RKO (cell line): ENCODE measurements at places on chromosomes 1 and 21.

DNA sequence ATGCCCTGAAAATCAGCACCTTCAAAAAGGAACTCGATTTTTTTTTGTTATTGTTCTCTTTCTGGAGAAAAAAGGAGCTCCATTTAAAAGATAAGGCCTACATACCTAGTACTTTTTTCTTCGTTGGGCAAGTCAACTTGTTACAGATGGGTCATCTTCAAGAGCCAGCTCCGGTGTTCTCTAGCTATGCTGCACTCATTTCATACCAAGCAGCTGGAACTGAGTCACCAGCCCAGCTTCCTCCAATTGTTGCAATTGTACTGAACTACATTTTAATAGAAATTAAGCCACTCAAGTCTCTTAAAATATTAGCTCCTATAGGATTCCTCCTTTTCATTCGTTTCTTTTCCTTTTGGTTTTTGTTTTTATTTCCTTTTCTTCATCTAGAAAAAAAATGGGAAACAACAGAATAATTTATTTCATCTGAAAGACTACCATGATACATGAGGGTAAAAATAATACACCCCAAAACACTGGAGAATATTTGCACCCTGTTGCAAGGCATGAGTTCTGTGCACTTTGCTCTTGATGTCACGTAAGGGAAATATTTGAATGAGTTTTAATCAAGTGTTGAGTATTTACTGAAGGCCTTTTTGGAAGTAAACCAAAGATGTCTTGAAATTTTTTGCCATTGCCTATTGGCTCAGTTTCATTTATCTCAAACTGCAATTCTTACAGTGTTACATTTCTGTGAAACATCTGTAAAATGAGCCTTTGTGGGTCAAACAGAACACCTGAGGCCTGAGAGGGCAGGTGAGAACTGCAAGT, 60.5 kb downstream of the CLIC4 start:
- DNase-seq = peak; percentile 48

GRCh38 chr21:43193651-43194302, 25.0 kb downstream of the CRYAA start:
- peak; percentile 46 for DNase-seq

DNA sequence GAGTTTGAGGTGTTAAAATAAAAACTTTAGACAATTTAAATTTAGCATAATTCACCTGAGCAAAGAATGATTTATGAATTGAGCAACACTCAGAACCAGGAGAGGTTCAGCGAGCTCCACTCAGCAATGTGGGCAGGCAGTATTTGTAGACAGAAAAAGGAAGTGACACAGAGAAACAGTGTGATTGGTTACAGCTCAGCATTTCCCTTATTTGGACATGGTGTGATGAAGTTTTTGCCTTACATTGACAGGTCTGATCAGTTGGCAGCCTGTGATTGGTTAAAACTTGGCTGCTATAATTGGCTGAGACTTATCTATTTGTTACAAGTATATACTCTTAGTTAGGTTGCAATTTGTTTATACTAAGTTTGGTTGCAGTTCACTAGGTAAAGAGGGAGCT, 621.2 kb upstream of the PRMT6 start:
- peak; percentile 26 for DNase-seq

- no peak for DNase-seq
Observed at GRCh38 chr21:23534850-23535249, 2072.4 kb downstream of the MRPL39 start.

- no peak for DNase-seq
Observed at GRCh38 chr1:230797376-230797920, 50.3 kb downstream of the CAPN9 start.

- no peak for DNase-seq
Observed at GRCh38 chr1:240498335-240498734, 113.6 kb downstream of the GREM2 start.

DNA sequence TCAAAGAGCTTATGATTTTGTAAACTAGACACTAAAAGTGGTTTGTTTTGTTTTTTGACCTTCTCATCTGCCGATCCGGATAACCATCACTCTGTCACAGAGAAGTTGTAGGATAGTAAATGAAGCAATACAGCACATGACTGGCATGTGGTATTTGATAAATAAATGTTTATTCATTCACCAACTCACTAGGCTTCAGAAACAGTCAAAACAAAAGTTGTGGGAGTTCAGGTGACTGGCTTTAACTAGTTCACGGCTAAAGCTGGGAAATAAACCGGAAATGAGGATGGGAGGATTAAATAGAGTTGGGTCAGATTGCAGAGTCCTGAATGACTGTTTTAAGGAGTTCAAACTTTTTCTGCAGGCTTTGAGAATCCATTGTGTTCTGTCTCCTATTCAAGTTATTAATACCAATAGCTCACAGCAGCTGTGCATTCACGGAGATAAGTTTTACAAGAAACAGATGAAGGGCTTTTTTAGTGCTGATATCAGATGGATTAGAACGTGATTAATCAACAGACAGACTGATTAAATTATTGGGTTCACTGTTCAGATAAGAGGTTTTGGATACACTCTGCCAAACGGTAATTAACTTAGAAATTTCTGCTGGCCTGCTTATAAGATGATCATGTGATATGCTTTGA, 463.3 kb downstream of the DPYD start:
- no peak for DNase-seq

- DNase-seq = peak; percentile 87
Observed at GRCh38 chr1:187264995-187265602, 436.4 kb downstream of the PLA2G4A start.

DNA sequence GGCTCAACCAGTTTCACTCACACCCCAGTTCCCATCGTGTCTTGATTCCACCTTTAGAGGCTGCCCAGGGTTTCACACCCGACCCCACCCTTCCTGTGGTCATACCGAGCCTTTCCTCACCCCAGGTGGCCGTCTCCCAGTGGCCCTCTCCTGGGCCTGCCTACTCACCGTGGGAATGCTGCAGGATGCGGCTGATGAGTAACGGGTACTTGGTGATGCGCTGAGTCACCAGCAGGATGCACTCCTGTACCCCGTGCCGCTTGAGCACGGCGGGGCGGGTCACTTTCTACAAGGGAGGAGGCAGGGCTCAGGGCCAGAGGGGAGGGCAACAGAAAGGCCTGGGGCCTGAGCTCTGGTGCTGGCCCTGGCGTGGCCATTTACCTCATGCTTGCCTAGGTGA, 16.4 kb downstream of the ARHGEF2 start:
- DNase-seq = peak; percentile 95

DNA sequence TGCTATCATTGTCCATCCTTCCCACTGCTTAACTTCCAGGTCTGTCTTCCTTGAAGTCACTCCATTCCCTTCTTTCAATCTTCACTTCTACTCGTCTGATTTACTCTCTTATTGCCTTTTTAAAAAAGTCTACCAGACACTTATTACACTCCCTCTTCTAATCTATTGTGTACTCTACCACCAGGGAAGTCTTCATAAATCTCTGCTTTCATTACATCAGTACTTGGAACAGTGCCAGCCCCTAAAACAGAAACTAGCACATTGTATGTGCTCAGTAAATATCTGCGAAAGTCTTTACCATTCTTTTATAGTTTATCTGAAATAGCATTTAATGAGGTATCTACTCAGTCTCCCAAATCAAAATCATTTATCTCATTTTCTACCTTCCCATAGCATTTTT, 236.4 kb downstream of the USH2A start:
- DNase-seq = no peak

DNA sequence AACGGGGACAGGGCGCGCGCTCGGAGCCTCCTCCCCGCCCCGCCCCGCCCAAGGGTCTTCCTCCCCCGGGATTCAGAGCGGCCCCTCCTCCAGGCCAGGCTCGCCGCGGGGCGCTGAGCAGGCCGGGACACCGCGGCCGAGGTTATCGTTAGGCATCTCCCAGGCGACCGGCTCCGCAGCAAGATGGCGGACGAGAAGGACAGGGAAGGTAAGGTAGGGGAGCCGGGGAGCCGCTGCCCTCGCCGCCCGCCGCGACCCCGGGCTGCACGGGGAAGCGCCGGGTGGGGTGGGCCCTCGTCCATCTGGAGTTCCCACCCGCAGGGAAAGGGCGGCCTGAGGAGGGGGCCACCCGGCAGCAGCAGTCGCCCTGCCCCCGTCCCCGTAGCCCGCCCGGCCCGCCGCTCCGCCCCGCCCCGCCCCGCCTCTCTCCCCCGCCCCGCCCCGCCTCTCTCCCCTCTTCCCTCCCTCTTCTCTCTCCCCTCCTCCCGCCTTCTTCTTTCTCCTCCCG, 105.9 kb upstream of the HNRNPU start:
- DNase-seq = peak; percentile 87

GRCh38 chr1:172826096-172826741, 167.3 kb downstream of the FASLG start:
- peak; percentile 70 for DNase-seq

DNA sequence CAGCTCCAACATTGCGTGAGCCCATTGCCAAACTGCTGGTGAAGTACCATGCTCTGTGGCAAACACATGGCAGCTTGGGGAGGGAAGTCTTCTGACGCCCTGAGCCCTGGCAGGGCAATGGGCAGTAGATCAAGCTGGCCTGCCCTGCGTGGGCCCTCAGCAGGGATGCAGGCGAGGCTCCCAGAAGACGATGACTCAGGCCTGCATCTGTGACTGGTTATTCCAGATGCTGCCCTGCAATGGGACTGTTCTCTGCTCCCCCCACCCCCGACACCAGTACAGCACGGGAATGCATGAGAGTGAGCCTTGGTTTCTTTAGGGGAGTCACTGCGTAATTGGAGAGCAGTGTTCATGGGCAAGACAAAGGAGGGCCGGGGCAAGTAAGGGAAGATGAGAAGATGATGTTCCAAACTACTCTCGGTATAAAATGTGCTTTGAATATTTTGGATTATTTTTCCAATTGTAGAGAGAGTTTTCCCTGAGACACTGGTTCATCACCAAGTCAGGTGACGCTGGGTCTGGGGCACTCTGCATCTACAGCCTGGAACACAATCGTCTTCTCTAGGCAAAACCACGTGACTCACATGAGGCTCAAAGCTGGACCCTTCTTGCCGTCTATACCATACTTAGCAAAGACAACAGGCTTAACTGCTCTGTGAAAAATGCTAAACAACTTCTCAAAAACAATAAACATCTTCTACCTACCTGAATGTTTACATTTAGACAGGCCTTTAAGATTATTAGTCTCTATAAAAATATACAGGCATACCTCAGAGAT, 9.0 kb upstream of the C1orf198 start:
- DNase-seq = no peak

DNA sequence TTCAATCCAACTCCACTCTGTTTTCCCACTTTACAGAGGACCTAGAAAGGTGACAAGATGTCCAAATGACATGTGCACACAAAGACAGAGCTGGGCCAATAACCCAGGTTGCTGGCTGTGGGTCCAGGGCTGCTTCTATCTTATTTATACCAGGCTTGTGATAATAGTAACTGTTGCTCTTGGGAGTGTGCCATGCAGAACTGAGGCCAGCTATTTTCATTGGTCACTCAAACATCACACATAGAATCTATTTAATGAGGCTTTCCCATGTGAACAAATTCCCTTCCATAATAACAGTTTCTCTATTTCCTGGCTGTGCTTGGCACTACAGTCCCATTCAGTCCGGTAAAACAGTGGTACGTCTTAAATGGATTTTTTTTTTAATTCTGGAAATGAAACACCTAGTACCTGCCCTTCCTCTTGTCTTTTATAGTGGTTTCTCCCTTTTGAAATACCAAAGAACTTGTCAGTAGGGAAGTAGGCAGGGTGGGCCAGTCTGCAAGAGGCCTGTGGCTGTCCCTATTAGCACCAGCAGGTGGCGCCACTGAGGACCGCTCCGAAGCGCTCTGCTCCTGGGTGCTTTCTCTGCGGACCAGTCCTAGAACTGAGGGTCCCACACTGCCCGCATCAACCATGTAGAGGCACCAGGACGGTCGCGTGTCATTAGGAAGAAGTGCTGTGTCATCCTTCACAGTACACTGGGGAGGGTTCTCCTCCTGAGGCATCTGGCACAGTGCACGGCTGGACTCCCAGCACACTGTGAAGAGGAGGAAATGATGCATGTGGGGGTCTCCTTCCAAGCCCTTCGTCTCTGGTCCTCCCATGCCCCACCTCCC, 52.1 kb downstream of the GPR161 start:
- peak; percentile 7 for DNase-seq
